ENCODE measurements at places on chromosomes 6 and 20.

- DNase-seq = no peak
Observed at GRCh38 chr20:12153628-12154027, 235.9 kb downstream of the BTBD3 start.

GRCh38 chr20:5835321-5835821 is 85.2 kb downstream of the SHLD1 start:
- no peak for DNase-seq

- DNase-seq = no peak
Observed at GRCh38 chr20:48817367-48818030, 10.3 kb downstream of the PREX1 start.

GRCh38 chr6:85362652-85363310 is 87.1 kb upstream of the NT5E start:
- DNase-seq = no peak
